Motor neuron (in vitro differentiated cells): ENCODE measurements at places on chromosomes 7 and 10. TPM values are rescaled to one million over a fixed set of nuclear protein-coding genes. Genes with fewer than 3 reads are reported as not detected.

TMEM26 gene
- total RNA-seq, result 1.5 and 1.8 TPM in 2 replicates

HTR5A gene
- total RNA-seq, result 0.39 TPM in 1 of 2 replicates, not detected in the other

OPN1SW gene
- 0.50 and 0.57 TPM in 2 replicates for total RNA-seq

CALCR gene
- total RNA-seq, result 0.10 TPM in 1 of 2 replicates, not detected in the other

PIP gene
- not detected in 2 replicates for total RNA-seq
